ENCODE measurements at places on chromosomes 2 and 18. TPM values are rescaled to one million over a fixed set of nuclear protein-coding genes. Genes with fewer than 3 reads are reported as not detected.
A peak's percentile ranks its signal among the peaks of the same experiment; 100 is the strongest.

- DNase-seq = no peak
Observed at GRCh38 chr18:11096411-11096810, 53.0 kb downstream of the PIEZO2 start.

DNA sequence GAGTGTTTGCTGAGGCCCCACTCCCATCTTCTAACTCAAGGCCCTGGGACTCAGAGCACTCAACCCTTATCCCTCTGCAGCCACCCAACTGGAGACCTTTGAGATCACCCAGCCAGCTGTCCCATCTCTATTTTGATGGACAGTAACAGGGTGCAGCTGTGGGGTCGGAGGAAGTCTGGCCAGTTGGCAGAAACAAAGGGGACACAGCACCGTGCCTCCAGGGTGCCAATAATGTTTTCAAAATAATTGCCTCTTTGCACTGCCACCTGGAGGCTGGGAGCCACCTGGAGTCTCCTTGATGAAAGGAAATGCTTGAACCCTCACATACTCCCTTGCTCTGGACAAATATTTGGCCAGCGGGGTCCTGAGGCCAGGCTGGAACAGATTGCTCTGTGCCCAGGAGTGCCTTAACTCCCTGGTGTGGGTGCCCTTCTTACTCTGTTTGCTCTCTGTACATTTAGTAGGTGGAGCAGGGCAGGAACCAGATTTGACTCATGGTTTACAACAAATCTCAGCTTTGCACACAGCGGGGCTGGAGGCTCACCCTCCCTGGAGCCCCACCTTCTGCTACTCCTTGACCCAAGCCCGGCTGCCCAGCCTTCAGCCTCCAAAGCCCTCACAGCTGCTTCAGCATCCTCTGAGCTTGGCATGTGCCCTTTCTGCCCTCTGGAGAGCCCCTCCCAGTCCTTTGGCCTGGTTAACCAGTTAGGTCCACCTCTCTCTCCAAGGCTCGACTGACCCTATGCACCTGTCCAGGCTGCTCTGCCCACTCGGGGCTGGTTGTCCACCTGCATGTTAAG is 17.2 kb downstream of the MAL start:
- no peak for DNase-seq

- no peak for DNase-seq
Observed at GRCh38 chr18:23155537-23155936, 20.3 kb downstream of the CABLES1 start.

DNA sequence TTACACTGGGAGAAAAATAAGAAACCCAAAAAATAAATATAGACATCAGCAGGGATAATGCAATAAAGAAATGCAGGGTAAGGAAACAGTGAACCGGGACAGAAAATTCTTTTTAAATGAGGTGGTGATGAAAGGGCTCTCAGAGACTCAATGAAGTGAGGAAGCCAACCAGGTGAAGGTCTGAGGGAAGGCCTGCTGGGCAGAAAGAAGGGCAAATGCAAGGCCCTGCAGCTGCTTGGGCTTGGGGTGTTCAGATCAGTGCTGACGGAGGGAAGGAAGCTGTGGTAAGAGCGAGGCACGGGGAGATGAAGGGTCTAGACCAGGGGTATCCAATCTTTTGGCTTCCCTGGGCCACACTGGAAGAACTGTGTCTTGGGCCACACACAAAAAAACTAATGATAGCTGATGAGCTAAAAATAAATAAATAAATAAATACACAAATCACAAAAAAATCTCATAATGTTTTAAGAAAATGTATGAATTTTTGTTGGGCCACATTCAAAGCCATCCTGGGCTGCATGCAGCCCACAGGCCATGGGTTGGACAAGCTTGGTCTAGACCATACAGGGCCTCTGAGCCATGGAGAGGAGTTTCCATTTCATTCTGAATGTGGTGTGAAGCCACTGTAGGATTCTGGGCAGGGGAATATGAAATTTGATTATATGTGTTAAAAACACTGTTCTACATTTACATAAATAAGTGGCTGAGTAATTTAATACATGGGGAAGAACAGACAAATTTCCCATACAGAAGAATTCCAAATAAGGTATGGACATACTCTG is 96.3 kb upstream of the DNMT3A start:
- no peak for DNase-seq

- DNase-seq = no peak
Observed at GRCh38 chr2:107006836-107007235, 120.9 kb upstream of the ST6GAL2 start.

The CAVIN2 gene
- total RNA-seq = 18.8 TPM

The IRS1 gene
- 55.0 TPM for total RNA-seq

The GPR35 gene
- total RNA-seq = 1.2 TPM

DNA sequence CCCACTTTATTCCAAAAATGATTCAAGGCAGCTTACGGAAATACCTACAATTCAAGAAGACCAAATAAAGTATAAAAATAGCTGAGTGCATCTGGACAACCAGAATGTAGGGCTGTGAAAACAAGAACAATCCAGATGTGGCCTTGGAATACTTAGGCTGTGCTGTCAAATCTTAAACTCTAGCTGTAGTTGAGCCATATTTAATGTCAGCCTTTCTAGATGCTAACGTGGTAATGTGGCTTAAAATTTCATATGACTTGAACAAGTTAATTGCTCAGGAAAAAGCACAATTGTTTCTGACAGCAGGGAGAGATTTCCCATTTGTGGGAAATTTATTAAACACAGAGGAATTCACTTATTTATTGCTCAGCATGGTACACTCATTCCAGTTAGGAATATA is 14.6 kb upstream of the NAPG start:
- no peak for DNase-seq

DNA sequence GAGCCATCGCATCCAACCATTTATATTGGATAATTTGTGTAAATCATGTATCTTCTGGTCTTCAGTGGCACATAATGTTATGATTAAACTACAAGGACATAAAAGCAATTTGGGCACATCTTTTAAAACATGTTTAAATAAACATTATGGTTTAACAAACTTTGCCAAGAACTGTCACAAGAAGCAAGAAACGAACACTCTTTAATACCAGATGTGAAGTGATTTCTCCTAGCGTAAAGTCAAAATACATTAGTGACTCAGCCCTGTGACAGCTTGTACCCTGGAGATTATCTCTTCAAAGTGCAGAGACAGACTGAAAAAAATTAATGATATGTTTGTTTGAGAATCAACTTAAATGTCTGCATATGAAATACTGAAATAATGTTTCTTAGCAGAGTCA is 39.9 kb downstream of the DSEL start:
- no peak for DNase-seq

DNA sequence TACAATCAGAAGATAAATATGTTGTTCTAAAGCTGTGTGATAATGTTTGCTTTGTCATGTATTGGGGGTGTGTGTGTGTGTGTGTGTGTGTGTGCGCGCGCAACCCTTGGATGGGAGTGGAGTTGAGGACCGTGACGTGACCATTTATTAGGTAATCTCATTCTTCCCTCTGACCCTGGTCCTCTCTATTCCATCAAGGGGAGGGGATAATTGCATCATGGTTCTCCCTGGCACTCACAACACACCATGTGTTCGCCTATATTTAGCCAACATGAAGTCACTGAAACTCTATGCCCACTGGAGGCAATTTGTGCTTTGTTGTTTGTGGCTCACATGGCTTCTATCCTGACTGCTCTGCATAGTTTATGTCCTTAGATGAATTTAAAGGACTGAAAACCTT is 79.8 kb upstream of the LRPPRC start:
- peak; percentile 84 for DNase-seq

DNA sequence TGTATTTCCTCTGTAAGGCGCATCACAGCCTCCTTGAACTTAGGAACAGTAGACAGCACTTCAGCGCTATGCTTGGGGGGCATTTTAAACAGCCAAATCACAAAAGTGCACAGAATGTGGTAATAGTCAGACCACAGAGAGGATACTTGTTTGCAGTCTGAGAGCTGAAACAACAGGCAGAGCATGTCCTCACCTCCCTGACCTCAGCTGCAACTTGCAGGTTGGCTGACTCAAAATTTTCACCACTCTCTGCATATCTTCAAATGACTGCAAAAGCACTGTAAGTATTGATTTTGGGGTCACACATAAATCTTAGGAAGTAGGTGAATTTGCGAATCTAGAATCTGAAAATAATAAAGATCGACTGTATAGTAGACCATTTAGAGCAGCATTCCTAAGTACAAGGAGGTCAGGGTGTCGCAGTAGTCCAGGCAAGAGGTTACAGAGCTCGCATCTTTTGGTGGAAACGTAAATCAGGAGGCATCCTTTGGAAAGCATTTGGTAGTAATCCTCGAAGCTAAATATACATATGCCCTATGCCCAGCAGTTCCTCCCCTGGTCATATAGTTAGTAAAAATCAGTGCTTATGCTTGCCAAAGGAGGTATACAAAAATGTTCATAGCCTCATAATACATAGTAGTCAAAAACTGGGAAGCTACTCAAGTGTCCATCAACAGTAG is 108.2 kb upstream of the MYCN start:
- no peak for DNase-seq
